ENCODE measurements at places on chromosomes 6 and 20.

DNA sequence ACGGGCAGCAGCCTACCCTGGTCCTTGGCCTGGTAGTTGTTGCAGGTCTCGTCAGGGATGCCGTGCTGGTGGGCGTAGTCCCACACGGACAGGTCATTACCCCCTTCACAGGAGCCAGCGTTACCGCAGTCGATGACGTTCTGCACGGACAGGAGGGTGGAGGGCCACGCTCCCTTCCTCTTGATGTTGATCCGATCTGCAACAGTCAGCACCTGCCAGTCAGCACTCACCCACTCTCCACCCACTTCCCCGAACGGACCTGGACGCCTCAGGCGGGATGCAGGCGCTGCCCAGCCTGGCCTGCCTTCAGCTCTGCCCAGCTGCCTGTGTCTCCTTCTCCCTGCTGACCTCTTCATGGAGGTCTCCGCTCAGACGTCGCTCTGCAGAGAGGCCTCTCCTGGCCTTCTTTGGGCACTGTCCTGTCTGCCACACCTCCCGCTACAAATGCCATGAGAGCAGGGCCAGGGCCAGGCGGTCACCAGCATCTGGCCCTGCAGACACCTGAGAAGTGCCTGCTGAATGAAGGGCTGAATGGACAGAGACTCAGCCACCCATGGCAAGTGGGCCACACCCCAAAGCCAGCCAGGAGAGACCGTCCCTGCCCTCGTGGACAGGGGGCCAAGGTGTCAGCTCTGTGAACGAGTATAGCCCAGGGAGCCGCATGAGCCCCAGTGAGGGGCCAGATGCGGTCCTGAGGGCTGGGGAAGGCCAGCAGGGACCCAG, 5.4 kb downstream of the CTSZ start:
- DNase-seq = no peak

GRCh38 chr6:65202738-65203137, 504.3 kb downstream of the EYS start:
- DNase-seq = no peak

DNA sequence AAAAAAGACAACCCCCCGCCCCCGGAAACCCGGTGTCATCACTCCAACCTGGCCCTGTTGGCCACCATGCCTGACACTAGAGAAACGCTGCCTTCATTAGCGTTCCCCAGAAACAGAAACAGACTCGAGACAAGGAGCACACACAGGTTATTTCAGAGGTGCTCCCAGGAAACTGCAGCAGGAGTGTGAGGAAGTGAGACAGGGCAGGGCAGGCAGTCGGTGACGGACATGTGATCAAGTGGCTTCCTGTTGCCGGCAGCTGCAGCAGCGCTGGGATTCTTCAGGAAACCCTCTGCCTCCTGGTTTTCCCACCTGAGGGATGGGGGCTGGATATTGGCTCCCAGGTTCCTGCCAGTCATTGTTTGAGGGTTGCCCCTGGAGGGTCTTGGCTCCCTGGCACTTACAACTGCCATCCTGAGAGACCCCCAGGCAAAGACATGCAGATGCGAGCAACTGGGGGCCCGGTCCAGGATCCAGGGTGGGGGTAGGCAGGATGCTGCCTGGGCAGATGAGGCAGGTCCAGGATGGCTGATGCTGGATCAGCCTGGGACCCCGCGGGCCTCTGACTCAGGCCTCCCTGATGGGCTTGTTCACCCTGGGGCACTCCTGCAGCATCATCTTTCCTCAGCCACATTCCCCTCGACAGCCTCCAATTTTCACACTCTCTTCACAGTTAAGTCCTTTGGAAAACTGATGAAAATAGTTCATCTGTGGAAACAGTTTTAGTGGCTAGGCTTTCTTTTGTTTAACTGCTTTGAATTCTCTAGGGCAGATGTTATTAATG, 150.7 kb upstream of the SYNDIG1 start:
- no peak for DNase-seq

GRCh38 chr6:14258695-14259593, 141.4 kb downstream of the CD83 start:
- DNase-seq = no peak

DNA sequence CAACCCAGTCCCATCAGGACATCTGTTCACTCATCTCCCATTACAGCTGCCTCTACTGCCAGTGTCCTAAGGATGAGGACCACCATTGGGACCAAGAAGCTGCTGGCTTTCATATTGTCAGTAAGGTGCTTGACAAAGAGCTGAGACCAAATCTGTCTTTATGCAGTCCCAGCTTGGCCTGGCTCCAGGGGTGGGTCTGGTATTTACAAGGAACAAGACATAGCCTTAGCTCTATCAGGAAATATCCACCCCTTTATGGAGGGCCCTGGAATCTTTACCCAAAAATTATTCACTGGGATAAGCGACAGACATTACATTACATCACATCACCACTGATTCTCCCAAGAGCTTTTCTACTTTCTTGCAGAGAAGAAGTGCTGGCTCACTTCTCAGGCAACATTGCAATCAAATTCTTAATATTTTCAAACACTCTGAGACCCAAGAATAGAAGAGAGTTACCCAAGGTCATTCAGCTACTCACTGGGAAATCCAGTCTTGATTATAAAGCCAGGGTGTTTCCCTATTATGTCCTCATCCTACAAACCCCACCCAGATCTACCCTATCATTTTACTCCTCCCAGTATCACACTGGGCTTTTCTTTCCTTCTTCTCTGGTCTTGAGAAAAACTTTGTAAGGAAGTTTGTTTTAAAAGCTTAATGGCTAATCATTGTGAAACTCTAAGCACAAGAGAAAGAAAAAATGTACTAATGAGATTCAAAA, 11.5 kb upstream of the PI3 start:
- no peak for DNase-seq

- DNase-seq = no peak
These were observed 185.6 kb downstream of the ATXN1 start for GRCh38 chr6:16575655-16576054.

- no peak for DNase-seq
These were observed 577.0 kb downstream of the CDH26 start for GRCh38 chr20:60535211-60535610.

GRCh38 chr6:82833481-82833880, 232.2 kb downstream of the UBE3D start:
- DNase-seq = no peak
